ENCODE measurements at places on chromosomes 6 and 20. TPM values are rescaled to one million over a fixed set of nuclear protein-coding genes. Genes with fewer than 3 reads are reported as not detected.

Gene UBE3D
- polyA plus RNA-seq: 3.6 TPM

Gene HIVEP1
- 12.6 TPM for polyA plus RNA-seq

DNA sequence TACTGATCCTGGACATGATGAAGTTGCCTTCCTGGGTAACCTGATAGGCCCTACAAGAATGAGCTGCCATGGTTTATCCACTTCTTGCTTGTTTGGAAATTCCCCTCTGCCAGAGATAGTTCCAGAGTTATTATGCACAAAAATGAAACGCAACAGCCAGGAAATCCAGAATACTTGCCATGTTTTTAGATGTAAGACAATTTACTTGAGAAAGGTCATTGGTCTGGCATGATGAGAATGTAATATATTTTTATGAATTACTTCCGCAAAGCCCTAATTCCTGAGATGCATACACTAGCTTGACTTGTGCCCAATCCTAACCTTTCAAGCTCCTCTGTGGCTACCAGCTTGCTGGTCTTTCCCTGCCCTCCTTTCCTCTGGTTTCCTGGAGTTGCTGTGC is 27.9 kb upstream of the NT5E start:
- H3K4me1 ChIP-seq: peaks cover 18% of the 10 kb centered on the region
- H3K36me3 ChIP-seq: no peaks in the 10 kb centered on the region
- no peak overlapping the region for H3K4me3 ChIP-seq

GRCh38 chr6:47741807-47742206 is 40.0 kb upstream of the OPN5 start:
- no peaks in the 10 kb centered on the region for H3K4me1 ChIP-seq
- no peak overlapping the region for H3K27ac ChIP-seq
- no peak overlapping the region for H3K4me3 ChIP-seq
- H3K27me3 ChIP-seq: no peaks in the 10 kb centered on the region

GRCh38 chr6:49543087-49543858 is 7.2 kb upstream of the C6orf141 start:
- H3K4me1 ChIP-seq: no peaks in the 10 kb centered on the region
- H3K27ac ChIP-seq: no peak overlapping the region
- no peaks in the 10 kb centered on the region for H3K36me3 ChIP-seq
- H3K4me3 ChIP-seq: no peak overlapping the region
- H3K27me3 ChIP-seq: no peaks in the 10 kb centered on the region

Data from fibroblast of lung (primary cell).